ENCODE measurements at places on chromosomes 7 and 10.

GRCh38 chr10:16597656-16598055 lies 76.0 kb upstream of the C1QL3 start:
- DNase-seq = no peak

GRCh38 chr7:81190997-81191768 lies 272.3 kb upstream of the SEMA3C start:
- DNase-seq = peak; percentile 73

- DNase-seq = no peak
These were observed 24.6 kb upstream of the EIF4H start for GRCh38 chr7:74149603-74150002.

DNA sequence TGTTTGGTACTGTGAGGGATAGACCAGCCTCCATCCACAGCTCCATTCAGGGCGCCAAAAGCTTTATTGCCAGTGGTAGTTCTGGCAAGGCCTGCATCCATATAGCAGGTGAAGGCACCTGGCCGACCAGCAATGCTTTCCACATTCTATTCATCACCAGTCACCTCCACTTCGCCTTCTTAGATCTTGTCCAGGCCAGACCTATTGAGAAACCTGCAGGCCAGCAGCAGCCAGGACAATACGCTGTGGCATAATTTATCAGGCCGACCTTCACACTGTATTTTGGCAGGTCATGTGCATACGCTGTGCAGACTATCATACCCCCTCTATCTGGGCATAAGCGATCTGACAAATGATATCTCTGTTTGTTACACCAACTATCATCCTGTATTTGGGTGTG lies 15.2 kb upstream of the KNDC1 start:
- no peak for DNase-seq

GRCh38 chr10:106114656-106115186 lies 1049.8 kb downstream of the SORCS1 start:
- no peak for DNase-seq

- DNase-seq = no peak
These were observed 80.2 kb downstream of the SORBS1 start for GRCh38 chr10:95480901-95481491.

DNA sequence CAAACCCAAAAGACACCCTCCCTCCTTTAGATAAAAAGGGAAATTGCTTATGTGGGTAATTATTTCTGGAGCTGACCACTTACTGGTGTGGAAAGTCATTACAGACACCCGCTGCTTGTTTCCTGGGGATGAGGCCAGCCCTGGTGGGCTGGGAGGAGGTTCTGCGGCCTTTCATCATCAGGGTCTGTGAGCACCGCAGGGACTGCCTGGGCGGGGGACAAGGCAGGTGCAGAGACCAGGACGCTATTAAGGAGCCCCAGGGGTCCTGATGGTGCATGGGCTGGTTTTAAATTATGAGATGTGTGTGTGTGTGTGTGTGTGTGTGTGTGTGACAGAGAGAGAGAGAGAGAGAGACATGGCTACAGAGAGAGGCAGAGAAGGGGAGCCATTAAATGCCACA lies 171.2 kb downstream of the DNAJB6 start:
- DNase-seq = no peak

- no peak for DNase-seq
These were observed 106.9 kb downstream of the ZNF467 start for GRCh38 chr7:149666360-149666945.

DNA sequence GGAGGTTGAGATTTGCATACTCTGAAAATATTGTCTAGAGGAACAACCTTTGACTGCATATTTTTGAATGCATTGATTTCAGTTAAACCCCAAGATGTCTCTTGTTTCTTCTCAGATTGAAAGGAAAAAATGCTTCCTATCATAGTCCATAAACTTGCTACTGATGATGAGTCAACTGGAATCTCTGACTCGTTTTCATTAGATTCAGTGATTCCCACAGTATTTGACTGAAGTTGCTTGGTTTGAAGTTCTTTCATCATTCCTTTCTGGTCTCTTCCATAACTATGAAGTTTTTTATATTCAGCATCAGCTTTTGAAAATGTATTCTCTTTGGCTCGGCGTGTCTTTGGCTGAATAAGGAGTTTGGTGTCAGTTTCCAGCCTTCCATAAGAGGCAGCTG lies 10.7 kb downstream of the PEX1 start:
- no peak for DNase-seq

- no peak for DNase-seq
These were observed 5.4 kb downstream of the IFIT2 start for GRCh38 chr10:89307269-89307577.

All from kidney glomerular epithelial cell (primary cell).